Hypothalamus (tissue), 51 donors: ENCODE measurements at places on chromosomes 12 and 14.

GRCh38 chr12:24705741-24706358, 243.1 kb downstream of the BCAT1 start:
- DNase-seq = no peak

DNA sequence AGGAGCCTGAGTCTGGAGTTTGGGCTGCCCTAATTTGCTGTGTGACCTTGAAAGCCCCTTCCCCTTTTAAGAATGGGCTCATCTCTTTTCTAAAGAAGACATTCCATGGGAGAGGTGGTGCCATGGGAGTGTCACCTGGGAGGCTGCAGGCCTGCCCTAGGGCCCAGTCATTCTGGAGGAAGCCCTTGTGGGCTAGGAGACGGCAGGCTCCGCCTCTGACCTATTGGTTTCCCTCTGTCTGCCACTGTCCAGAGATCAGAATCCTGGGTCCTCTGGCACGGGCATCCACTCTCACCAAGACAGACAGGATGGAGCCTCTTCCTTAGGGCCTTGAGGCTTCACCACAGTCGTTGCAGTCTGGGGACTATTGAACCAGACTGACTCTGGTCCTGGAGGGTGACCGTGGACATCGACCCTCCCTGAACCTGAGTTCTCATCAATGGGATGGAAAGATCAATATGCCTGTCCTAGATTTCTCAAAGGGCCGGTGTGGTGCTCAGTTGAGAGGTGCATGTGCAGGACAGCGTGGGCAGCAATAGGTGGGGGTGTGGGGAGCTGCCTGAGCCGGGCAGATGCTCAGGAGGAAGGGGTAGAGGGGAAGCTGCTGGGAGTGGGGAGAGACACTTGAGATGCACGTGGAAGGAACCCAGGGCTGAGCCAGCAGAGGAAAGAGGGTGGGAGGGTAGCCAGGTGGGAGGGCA, 12.2 kb upstream of the CLMN start:
- DNase-seq = no peak

- DNase-seq = no peak
Observed at GRCh38 chr12:22792138-22792537, 167.2 kb downstream of the ETNK1 start.

DNA sequence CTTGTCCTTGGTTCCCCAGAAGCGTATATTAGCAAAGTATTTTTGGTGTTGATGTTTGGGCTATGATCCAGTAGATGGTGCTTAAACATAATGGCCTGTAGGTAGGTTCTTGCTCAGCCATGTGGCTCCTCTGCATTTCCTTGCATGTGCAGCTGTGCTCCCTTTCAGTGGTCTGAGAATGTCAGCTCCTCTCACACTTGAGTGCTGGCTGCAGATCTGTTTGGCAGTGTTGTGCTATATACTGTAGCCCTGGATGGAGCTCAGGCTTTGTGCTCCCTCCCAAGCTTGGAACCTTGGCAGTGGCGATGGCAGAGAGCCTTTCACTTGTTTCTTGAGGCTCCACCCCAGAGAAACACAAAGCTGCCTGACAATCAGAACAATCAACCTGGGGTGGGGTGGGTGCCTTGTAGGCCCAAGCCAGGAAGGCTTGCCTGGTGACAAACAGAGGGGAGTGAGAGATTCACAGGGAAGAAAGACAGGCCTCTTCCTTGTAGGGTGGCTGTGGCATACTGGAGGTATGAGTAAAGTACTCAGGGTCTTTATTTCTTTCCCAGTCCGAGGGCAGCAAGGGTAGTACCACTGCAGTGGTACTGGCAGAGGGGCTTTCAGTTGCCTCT, 255.3 kb downstream of the RAD51B start:
- no peak for DNase-seq

- DNase-seq = no peak
Observed at GRCh38 chr14:105280525-105280924, 20.3 kb downstream of the BRF1 start.

GRCh38 chr12:26963413-26963812, 25.1 kb downstream of the FGFR1OP2 start:
- no peak for DNase-seq

DNA sequence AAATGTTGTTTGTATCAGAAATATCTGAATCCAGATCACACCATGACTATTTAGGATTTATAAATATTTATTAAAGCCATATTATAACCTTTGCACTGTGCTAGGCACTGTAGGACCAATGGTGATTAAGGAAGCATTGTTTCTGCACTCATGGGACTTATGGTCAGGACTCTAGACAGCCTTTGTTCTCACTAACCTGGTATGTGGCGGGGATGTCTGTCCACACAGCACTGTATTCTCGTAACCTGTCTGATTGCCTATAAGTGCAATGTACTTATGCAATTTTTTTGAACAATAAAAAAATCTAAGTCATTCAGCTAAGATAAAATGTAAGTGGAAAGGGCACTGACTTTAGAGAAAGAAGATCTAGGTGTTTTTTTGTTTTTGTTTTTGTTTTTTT, 6.7 kb upstream of the SSPN start:
- no peak for DNase-seq

DNA sequence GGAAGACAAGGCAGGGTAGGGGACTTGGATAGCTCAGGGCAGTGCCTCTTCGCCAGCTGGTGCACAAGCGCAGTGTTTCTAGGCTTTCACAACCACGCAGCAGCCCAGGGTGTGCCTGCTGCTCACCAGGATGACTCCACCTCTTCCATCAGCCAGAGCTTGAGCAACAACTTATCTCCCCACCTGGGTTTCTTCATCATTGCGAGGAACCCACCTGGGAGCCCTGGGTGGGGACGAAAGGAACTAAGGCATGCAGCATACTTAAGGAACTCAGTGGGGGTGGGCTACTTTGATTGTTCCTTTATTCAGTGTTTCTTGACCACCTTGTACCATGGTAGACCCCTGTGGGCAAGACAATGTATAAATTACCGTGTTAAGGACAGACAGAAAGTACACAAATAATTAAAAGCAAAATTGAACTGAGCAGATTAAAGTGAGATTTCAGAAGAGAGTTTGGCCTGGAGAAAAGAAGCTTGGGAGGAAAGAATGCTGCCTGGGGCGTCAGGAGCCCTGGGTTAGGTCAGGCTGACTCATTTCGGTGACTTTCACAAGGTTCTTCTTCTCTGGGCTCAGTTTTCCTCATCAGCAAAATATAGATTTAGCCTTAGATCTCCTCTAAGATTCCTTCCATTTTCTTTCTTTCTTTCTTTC, 22.9 kb downstream of the KRT18 start:
- no peak for DNase-seq
